ENCODE measurements at places on chromosomes 3 and 15.

GRCh38 chr3:150930839-150931238 is 25.6 kb upstream of the MINDY4B start:
- no peak for DNase-seq

- DNase-seq, result no peak
Measured at GRCh38 chr3:171602072-171602471, 141.9 kb upstream of the TNIK start.

GRCh38 chr3:12138044-12138443 is 20.7 kb downstream of the TIMP4 start:
- DNase-seq, result no peak

GRCh38 chr3:10408680-10409079 is 87.8 kb upstream of the SEC13 start:
- no peak for DNase-seq

DNA sequence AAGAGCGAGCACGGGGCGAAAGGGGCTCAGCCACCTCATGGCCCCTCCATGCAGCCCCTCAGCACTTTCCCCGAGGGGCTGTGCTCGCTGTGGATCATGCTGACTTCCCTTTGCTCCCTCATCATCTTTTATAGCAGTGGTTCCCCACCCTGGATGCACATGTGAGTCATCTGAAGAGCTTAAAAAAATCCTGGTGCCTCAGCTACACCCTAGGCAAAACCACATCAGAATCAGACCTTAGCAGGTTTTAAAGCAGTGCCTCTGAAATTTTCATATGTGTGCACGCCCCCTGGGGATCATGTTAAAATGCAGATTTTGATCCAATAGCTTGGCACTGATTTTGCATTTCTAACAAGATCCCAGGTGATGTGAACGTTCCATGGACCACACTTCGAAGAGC is 50.9 kb downstream of the FEM1B start:
- DNase-seq, result no peak

GRCh38 chr3:184011937-184012889 is 5.5 kb downstream of the ABCC5 start:
- no peak for DNase-seq

- DNase-seq, result no peak
Measured at GRCh38 chr3:159619341-159619885, 369.2 kb upstream of the IL12A start.

GRCh38 chr3:126057501-126057819 is 26.5 kb downstream of the SLC41A3 start:
- peak; percentile 15 for DNase-seq

GRCh38 chr15:45906230-45906629 is 271.4 kb downstream of the SQOR start:
- no peak for DNase-seq

GRCh38 chr3:56838448-56838847 is 36.7 kb upstream of the ARHGEF3 start:
- no peak for DNase-seq

GRCh38 chr3:43417133-43417532 is 130.8 kb downstream of the SNRK start:
- no peak for DNase-seq

DNA sequence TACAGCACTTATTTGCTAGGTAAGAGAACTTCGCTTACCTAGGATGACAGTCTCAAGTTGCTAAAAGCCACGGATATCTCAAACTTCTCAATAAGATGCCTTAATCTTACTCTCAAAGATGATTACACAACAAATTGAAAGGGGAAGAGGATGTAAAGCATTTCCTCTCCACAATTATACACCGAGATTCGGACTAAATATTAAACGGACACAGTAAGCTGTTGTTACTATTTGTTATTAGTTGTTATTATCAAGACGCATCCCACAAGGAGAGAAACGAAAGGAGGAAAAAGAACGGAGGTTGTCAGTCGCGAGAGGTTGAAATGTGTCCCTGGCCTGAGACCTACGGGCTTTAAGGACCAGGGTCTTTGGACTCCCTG is 660 bp downstream of the ZNF106 start:
- DNase-seq, result no peak

DNA sequence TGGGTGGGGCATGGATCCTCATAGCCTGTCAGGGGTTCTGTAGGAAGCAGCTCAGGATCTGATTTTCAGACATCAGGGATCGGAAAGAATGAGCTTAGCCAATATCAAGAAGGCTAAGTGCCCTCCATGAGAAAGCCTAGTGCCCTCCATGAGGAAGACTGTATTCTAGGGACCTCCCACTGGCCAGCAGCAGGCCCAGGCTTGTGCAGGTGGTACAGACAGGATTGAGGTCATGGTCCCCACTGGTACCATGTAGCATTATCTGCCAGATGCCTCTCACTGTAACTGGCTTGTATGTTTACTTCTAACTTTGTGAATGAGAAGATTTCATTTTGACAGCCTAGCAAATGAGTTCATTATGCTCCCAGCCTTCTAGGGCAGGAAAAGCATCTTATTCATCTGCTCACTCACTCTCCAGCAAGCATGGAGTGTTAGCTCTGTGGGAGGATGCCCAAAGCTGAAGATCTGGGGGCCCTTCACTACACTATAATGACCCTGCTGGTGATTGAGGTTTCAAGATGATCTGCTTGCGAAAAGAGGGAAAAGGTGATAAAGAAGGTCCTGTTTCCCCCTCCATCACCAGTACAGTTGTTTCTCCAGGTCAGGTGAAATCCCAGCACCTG is 7.5 kb downstream of the EPHB1 start:
- no peak for DNase-seq

GRCh38 chr15:53133255-53133850 is 343.2 kb upstream of the ONECUT1 start:
- no peak for DNase-seq

- DNase-seq, result peak; percentile 73
Measured at GRCh38 chr3:184235381-184236032, 6.1 kb downstream of the VWA5B2 start.

DNA sequence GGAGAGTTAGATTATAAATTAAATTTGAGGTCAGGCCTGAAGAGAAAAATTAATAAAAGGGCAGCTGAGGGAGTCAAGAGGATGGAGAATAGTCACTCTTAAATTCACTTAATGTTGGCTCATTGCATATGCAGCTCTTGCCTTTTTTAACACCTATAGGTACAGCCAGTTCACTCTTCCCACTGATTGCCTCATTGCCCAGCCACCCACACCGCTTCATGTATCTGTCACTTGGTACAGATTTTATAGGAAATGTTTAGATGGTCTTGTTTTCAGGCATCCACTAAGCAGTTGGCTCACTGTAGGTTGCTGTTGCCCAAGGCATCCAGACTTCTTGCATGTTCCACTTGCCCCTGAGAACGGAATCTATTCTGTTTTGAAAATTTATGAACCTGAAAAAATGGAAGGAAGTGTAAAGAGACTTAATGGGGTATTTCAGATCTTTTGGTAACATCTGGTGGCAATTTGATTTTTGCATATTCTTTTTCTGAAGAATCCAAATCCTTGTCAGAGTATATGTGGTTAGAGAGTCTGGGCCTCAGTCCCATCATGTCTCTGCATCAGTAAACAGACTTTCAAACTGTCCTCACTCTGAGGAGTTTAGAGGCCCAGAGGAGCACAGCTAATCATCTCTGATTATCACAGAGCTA is 151.9 kb downstream of the RBPMS2 start:
- no peak for DNase-seq

DNA sequence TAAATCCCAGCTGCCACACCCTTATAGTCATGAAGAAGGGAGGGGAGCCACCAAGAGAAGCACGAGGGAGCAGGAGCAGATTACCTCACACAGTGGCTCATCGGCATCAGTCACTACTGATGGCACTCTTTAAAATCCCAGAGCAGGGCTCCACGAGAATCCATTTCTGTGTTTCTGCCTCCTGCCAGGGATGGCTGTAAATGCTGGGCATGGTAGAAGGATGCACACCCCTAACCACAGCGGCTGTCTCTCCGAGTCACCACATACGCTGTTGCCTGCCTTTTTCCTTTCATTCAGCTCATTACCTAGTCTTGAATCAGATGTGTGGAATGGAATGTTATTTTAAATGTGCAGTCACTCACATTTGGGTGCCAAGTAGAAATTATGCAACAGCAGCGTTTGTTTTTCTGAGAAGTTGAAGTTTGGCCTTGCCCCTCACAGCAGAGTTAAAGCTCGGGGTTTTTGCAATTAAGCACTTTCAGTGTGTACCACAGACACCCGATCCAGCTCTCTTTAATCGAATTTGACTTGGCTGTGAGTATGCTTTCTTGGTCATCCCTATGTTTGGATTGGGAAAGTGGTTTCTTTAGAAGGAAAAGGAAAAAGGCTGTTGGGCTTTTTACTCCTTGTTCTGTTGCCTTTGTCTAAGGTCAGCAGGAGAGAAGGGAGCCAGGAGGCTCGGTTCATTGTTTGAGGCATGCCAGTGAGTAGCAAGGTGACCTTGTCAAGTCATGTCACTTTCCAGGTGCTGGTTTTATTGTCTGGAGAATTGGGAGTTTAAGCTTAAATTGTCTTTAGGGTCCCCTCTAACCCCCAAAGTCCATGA is 284.2 kb upstream of the TPM1 start:
- DNase-seq, result no peak
